Activated naive CD4-positive, alpha-beta T cell (primary cell): ENCODE measurements at places on chromosomes 4 and X.

DNA sequence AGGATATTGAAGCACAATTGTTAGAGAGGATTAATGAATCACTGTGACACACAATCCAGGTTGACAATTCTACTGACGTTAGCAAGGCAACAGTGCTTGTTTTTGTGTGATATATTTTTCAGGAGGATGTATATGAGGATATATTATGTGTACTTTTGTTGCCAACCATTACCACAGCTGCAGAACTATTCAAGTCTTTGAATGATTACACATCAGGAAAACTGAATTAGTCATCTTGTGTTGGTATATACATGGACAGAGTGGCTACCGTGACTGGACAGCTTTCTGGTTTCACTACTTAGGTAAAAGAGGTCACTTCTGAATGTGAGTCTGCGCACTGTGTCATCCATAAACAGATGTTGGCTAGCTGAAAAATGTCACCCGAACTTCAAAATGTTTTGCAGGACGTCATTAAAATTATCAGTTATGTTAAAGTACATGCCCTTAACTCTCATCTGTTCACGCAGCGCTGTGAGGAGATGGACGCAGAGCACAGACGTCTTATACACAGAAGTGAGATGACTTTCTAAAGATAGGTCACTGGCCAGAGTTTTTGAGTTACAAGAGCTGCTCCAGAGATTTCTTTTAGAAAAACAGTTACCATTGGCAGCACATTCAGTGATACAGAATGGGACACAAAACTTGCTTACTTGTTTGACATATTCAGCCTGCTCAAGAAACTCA is 69.0 kb downstream of the MRPL1 start:
- DNase-seq: no peak

- no peak for DNase-seq
These were observed 140.8 kb upstream of the EDNRA start for GRCh38 chr4:147340111-147340510.

DNA sequence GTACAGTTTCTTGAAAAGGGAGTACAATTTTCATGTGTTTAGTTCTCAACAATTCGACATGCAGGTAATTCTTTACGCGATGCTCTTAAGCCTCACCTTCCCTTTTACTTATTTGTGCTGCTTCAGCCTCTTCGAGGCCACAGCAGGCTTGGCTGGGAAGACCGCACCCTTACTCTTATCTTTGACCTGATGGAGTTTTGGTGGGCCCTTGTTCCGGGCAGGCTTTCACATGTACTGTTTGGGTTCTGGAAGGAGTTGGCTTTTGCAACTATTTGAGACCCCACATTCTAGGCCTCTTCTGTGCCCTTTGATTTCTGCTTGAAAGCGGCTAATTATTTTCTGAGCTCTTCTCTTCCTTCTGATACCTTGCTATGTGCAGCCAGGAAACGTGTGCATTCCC is 60.2 kb downstream of the FAM193A start:
- no peak for DNase-seq

DNA sequence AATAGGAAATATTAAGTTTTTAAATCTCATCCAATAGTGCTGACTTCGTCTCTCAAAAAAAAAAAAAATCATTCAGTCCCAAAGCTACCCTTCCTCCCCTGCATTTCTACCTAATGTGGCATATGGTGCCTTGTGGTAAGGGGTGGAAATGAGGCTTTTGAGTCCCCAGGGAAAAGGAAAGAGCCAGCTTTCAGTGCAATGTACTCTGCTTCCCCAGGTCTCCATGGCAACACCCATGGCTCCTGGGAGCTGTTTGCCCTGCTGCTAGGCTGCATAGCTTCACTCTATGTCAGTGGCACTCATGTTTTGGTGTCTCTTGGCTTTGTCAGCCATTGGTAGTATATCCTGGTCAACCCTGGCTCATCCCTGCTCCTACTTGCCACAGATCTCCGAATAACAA is 175.9 kb downstream of the SLC39A8 start:
- no peak for DNase-seq

DNA sequence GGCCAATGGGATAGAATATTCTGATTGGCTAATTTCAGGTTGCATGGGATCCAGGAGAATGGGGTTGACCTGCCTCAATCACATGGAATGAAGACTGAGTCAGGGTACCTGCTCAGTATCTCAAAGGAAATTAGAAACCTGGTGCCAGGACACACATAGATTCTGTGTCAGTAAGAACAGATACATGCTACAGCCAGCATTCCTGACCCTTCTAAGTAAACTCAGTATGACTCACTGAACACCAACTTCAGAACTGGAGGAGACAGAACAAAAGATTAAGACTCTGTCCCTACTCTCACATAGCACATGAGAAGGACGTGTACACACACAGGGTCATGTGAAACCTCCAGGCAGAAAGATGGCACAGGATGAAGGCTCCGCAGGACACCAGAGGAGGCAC is 54.5 kb downstream of the FAM184B start:
- no peak for DNase-seq

DNA sequence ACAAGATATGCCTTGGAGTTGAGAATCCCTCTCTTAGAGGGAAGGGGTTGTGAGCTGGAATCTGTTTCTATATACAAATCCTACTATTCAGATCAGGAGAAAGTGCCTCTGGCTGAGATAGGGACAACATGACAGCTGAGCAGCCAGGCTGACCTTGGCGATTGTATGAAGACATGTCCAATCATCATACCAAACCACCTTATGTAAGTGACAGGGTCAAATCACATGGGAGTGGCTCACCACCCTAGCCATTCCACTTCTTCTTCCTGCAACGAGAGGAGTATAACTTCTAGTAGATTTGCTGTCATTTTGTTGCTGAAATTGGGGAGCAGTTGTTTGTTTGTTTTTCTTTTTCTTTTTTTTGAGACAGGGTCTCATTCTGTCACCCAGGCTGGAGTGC is 48.3 kb upstream of the TMEM150C start:
- no peak for DNase-seq

DNA sequence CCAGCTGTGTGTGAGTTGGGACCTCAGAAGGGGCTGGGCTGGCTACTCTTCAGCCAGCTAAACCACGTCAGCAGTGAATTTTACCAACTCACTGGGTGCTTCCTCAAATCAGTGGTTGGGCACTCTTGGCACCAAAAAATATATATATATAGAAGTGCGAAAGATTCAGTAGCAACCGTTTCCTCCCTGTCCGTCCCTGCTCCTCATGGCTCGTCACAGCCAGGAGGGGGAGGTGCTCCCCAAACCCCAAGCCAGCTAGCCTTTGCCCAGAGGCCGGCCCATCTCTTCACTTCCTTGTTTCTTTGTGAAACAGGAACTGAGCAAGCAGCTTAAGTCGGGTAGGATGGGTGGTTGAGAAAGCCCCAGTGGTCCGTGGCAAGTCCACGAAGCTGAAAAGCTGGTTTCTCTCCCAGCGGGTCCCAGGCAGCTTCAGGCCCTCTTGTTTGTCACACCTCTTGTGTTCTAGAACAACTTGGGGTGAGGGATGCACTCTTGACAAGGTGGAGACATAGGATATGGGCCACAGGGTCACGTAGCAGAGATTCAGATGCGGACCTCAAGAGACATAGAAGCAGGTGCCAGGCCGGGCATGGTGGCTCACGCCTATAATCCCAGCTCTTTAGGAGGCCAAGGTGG is 6.8 kb upstream of the SASH3 start:
- no peak for DNase-seq

DNA sequence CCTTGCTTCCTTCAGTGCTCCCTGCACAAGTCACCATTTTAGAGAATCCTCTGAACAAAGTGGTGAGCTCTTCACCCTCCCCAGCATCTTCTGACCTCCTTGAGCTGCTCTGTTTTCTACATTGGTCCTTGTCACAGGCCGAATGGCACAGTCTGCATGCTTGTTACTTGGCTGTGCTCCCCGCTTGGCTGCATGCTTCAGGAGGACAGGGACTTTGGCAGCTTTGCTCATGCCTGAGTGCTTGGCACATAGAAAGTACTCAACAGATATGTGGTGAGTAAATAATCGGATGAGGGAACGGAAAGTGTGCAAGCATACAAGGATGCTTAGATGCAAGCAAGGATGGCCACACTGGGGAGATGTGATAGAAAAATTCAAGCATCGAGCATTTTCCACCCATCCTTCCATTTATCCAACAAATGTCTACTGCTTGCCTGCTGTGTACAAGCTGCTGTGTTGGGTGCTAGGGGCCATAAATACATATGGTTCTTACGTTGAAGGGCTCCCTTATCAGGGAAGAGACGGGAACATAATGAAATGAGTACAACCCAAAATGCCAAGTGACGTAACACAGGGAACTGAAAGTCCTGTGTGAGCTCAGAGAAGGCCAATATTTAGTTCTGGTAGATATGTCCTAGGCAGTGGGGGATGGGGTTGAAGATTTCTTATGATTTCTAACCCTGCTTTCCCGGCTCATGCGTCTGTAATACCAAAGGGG is 31.2 kb downstream of the SLC2A9 start:
- no peak for DNase-seq

- no peak for DNase-seq
These were observed 65.2 kb downstream of the MTHFD2L start for GRCh38 chr4:74223098-74223497.

DNA sequence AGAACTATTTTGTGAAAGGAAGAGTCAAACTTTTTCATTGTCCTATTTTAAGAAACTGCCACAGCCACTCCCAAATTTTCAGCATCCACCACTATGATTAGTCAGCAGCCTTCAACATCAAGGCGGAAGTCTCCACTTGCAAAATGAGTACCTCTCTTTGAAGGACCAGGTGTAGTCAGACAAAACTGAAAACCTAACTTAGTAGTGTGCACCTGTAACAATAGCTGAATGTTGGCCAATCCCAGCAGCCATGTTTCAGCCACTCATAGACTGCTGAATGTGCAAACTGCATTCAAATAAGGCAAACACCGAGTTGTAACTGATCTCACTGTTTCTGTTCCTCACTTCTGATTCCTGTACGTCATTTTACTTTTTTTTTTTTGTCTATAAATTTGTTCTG is 341.1 kb downstream of the IL15 start:
- no peak for DNase-seq

DNA sequence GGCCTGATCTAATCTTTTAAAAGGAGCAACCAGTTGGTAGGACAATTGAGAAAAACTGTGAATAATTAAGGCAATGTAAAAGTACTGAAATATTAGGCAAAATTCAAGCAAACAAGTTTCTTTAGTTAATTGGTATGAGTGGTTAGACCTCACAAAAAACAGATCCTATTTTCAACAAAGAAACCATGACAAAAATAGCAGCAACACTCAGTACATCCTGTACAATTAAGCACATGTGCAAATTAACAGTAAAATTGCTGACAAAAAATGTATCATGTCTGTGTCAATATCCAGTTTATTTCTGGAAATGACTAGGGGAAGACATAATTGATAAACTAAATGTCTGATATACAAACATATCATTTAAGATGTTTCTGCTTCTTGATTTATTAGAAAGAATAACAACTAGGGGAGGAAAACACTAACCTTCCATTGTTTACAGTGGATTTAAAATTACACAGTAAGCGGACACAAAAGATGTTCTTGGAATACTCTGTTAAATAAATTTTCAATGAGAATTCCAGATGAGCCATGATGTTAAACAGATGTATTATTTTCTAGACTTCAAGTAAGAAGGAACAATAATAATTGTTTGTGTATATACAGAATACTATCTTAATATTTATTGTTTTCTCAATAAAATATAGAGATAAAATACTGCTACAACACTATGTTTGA is 638.9 kb downstream of the SPRY1 start:
- no peak for DNase-seq

DNA sequence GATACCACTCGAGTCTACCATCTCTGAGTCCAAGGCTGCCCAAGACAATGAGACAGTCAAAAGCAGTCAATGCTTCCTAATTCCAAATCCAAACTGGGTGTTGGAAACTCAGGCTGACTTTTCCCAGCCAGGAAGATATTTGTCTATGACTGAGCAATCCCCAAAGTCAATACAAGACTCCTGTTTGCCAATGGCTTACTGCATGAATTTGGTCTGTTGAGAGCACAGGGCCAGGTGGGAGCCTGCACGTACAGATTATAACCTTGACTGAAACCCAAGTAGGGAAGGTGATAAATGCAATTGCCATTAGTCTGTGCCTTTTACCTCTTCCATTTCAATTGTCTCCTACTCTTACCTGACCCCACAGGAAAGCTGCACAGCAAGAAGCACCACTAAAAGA is 72.6 kb upstream of the PPARGC1A start:
- DNase-seq: no peak

DNA sequence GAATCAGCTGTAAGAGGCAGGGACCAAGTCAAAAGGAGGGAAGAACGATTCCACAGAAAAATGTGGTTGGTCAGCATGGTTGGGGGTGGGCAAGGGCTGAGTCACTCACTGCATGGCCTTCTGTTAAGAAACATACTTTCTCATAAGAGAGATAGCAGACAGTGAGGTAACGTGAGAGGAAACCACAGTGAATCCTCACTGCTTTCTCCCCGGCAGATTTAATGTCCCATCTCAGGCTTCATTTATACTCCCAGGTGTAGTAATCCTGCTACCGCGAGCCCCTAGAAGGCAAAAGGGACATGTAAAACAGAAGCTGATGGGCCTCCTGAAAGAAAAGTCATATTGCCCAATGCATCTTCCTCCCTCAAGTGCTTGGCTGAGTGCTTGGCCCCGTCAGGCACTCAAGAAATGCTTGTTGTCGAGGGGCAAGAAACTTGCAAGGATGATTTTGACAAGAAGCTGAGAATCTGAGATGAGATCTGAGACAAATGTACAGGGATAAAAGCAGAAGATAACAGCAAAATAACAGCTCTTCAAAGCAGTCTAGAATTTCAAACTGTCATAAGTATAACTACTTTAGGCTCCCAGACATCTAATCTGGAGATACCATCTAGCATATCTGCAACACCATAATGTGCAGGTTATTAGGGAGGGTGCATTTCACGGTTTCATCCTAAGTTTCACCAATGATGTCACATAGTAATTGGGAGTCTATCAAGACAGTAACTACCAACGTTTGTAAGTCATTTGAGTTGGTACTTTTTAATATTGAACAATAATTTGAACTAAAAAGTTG is 40.2 kb downstream of the SH3KBP1 start:
- DNase-seq: no peak

DNA sequence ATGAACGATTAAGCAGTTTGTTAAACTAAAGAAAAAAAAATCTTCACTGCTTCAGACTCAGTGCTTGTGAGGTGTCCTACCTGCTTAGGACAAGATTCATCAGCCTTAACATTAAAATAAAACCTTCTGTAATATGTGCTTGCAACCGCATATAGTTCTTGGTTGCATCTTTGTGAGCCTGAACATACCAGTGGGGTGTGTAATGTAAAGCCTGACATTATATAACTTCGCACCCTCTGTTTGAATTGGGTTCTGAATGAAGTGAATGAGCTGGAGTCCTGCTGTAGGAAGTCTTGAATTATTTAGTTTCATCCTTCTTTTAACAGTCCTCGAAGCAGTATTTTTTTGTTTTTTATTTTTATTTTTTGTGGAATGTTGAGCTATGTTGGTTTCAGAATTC is 3.1 kb downstream of the KDM6A start:
- DNase-seq: no peak

DNA sequence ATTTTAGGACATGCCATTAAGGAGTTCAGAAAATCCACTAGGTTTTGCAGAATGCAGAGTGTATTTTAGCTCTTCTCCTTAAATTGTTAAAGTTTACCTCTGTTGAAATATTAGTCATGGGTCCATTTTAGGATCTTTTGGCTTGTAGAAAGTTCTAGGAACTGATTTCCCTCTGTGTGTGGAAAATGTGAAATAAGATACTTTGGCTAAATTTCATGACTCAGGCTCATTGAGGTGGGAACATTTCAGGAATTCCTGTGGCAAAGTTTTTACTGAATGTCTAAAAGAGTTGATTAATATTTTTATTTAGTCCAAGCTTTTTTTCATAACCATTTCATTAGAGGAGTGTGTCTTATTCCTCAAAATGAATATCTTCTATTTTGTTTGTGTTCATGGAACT is 7.0 kb downstream of the FHIP1A start:
- no peak for DNase-seq

- DNase-seq: peak; percentile 17
These were observed 367.0 kb downstream of the BCOR start for GRCh38 chrX:39730662-39731329.
